Stimulated activated naive B cell treated with anti-CD40 and anti-IgM and Interleukin-4, amounts not matched to agents 10 μg/mL and 1 μg/mL and 100 μg/mL, for 72 hours (primary cell): ENCODE measurements at places on chromosomes 1 and 21.
A peak's percentile ranks its signal among the peaks of the same experiment; 100 is the strongest.

DNA sequence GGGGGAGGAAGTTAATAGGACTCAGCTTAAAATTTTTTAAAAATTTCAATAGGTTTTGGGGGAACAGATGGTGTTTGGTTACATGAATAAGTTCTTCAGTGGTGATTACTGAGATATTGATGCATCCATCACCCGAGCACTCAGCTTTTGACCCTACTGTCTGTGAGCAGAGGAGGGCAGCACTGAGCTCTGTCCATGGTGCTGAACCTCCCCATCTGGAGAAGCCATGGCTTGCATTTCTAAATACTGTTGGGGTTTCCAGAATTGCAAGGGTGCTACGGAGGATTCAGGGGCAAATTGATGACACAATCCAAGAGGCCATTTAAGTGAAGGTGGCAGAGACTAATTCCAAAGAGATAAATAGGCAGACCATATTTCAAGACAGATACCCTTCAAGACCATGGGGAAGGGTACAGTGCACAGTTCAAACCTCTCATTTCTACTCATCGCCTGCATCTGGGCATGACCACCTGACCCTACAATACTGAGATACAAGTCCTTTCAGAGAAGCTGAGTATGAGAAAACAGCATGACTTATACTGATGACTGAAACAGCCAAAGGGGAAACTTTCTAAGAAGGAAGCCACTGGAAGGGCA is 17.2 kb downstream of the SYT2 start:
- H3K27me3 ChIP-seq = peaks cover 72% of the 10 kb centered on the region
- no peak overlapping the region for H3K4me3 ChIP-seq
- no peaks in the 10 kb centered on the region for H3K36me3 ChIP-seq
- DNase-seq = peak; percentile 13
- H3K4me1 ChIP-seq = no peaks in the 10 kb centered on the region

DNA sequence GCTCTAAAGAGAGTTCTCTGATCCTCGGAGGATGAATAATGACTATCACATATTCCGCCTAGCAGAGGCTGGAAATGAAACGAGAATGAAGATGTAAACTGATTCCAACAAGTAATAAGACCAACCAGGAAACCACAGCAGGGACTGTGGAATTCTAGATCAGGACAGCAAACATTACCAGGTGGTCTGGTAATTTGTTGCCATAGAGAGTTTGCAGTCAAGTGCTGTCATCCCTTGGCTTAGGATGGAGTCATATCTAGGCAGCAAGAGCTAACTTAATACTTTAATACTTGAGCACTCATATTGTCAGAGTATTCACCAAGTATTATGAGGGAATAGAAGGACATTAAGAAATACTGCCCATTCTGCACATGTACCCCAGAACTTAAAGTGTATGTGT is 45.1 kb upstream of the MUTYH start:
- H3K4me1 ChIP-seq = peaks cover 6% of the 10 kb centered on the region
- no peak overlapping the region for H3K4me3 ChIP-seq
- no peak for DNase-seq

- H3K4me3 ChIP-seq = no peak overlapping the region
- no peaks in the 10 kb centered on the region for H3K27me3 ChIP-seq
- H3K36me3 ChIP-seq = no peaks in the 10 kb centered on the region
- H3K4me1 ChIP-seq = no peaks in the 10 kb centered on the region
- DNase-seq = no peak
- no peak overlapping the region for H3K27ac ChIP-seq
These were observed 338.2 kb downstream of the KIF26B start for GRCh38 chr1:245493029-245493428.

- DNase-seq = no peak
- H3K27me3 ChIP-seq = peaks cover 11% of the 10 kb centered on the region
- no peak overlapping the region for H3K4me3 ChIP-seq
- no peak overlapping the region for H3K27ac ChIP-seq
- H3K4me1 ChIP-seq = no peaks in the 10 kb centered on the region
These were observed 122.7 kb downstream of the HMGB4 start for GRCh38 chr1:33986390-33987095.

GRCh38 chr1:226584164-226584563 is 35.6 kb downstream of the STUM start:
- H3K36me3 ChIP-seq = no peaks in the 10 kb centered on the region
- H3K27ac ChIP-seq = no peak overlapping the region

GRCh38 chr1:93692983-93693591 is 11.4 kb upstream of the BCAR3 start:
- peak; percentile 76 for DNase-seq
- peaks cover 11% of the 10 kb centered on the region for H3K4me1 ChIP-seq
- H3K27ac ChIP-seq = peak overlapping the region; percentile 97

- H3K4me3 ChIP-seq = no peak overlapping the region
- peaks cover 18% of the 10 kb centered on the region for H3K4me1 ChIP-seq
- no peak overlapping the region for H3K27ac ChIP-seq
- H3K27me3 ChIP-seq = peaks cover 24% of the 10 kb centered on the region
- no peak for DNase-seq
These were observed 28.8 kb upstream of the LRRN2 start for GRCh38 chr1:204714194-204714860.

DNA sequence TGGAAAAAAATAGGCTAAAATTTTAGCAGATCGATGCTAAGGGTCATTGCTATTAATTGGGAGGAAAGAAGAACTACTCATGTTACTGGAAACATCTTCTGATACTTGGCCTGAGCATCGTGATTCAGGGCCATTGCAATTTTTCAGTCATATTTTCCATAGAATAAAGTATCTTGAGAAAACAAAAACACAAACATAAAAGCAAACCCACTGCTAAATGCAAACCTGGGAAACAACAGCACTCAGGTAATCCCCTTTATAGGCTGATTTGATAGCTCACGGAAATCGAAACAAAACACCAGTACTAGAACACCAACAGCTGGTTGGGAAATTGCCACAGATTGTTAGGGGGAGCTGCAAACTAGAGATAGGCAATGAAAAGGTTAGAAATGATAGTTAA is 172.9 kb upstream of the ESRRG start:
- no peak for DNase-seq
- no peaks in the 10 kb centered on the region for H3K36me3 ChIP-seq
- H3K27me3 ChIP-seq = no peaks in the 10 kb centered on the region
- H3K4me3 ChIP-seq = no peak overlapping the region

- no peak overlapping the region for H3K4me3 ChIP-seq
- H3K4me1 ChIP-seq = peaks cover 8% of the 10 kb centered on the region
- no peaks in the 10 kb centered on the region for H3K36me3 ChIP-seq
- H3K27ac ChIP-seq = no peak overlapping the region
- DNase-seq = no peak
- H3K27me3 ChIP-seq = peaks cover 12% of the 10 kb centered on the region
These were observed 12.7 kb upstream of the GADD45A start for GRCh38 chr1:67672260-67672803.

DNA sequence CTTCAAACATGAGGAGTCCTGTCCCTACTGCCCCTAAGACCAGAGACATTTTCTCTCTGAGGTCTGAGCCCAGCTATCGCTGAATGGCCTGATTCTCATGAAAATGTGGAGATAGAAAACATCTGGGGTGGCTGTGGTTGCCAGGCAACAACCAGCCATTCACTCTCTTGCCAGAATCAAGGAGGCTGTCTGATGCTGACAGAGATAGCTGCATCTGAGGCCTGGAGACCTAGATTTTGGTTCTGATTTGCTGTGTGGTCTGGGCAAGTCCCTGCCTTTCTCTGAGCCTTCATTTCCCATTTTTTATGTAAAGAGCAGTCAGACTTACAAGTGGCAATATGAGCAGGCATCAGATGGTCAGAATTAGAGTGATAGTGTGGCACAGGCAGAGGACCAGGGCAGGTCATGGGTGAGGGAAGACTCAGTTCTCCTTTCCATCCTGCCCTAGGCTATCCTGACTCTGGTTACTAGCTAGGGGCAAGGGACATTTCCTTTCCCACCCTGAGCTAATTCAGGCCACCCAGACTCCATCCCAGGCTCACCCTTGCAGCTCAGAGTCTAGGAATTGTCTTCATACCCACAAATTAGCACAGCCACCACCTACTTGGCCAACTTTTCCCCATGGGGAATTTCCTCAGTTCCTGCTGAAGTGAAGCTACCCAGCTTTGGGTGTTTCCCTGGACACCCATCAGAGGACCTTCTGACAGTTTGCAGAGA is 20.0 kb upstream of the RNF19B start:
- H3K27me3 ChIP-seq = no peaks in the 10 kb centered on the region
- DNase-seq = peak; percentile 43
- no peaks in the 10 kb centered on the region for H3K36me3 ChIP-seq
- H3K27ac ChIP-seq = peak overlapping the region; percentile 93
- peaks cover 57% of the 10 kb centered on the region for H3K4me1 ChIP-seq

- no peak overlapping the region for H3K4me3 ChIP-seq
- H3K27me3 ChIP-seq = no peaks in the 10 kb centered on the region
- H3K27ac ChIP-seq = no peak overlapping the region
- peaks cover 28% of the 10 kb centered on the region for H3K36me3 ChIP-seq
- H3K4me1 ChIP-seq = no peaks in the 10 kb centered on the region
These were observed 13.6 kb downstream of the C1orf52 start for GRCh38 chr1:85245891-85246290.

DNA sequence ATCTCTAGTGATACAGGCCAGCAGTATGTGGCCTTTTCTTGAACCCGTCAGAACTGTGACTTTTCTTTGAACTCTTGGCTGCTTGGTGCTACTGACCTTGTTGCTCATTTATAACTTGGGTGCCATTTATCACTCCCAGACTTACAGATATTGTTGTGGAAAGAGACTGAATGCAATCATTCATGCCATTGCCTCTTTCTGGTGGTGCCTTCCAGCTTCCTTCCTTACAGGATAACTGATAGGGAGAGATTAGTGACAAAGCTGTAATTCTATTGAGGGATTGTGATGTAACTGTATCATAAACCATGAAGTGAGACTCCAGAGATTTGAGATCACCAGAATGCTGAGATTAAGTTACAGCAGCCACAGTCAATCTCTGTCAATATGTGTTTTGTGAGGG is 256.5 kb downstream of the USP25 start:
- no peak overlapping the region for H3K4me3 ChIP-seq
- no peak overlapping the region for H3K27ac ChIP-seq
- H3K27me3 ChIP-seq = no peaks in the 10 kb centered on the region

- H3K4me1 ChIP-seq = no peaks in the 10 kb centered on the region
- DNase-seq = no peak
- peaks cover 8% of the 10 kb centered on the region for H3K36me3 ChIP-seq
- H3K27ac ChIP-seq = no peak overlapping the region
These were observed 13.6 kb upstream of the LRRC3 start for GRCh38 chr21:44441581-44442265.

GRCh38 chr1:151443846-151444782 is 15.2 kb downstream of the POGZ start:
- H3K36me3 ChIP-seq = peaks cover 21% of the 10 kb centered on the region
- H3K4me1 ChIP-seq = peaks cover 51% of the 10 kb centered on the region

DNA sequence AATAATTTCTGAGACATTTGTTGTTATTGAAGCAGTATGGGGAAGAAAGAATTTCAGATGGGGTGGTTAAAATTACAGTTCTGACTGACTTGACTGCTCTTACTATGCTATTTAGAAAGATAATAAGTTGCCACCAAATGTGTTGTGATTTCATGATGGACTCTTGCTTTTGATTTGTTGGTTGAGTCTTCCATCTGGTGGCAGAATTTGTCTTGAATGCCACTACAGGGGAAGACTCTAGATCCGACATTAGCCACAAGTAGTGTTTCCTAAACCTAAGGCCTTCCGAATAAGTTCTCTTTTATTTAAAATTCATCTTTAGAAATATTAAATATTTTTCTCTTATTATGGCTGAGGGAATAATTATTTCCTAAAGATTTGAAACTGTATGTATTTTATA is 190.9 kb upstream of the ADGRL4 start:
- H3K36me3 ChIP-seq = no peaks in the 10 kb centered on the region
- no peak for DNase-seq
- no peaks in the 10 kb centered on the region for H3K27me3 ChIP-seq
- H3K4me1 ChIP-seq = no peaks in the 10 kb centered on the region
- no peak overlapping the region for H3K27ac ChIP-seq

- H3K27me3 ChIP-seq = peaks cover 48% of the 10 kb centered on the region
- H3K27ac ChIP-seq = peak overlapping the region; percentile 86
- peak; percentile 73 for DNase-seq
- H3K36me3 ChIP-seq = no peaks in the 10 kb centered on the region
- H3K4me3 ChIP-seq = peak overlapping the region; percentile 92
- H3K4me1 ChIP-seq = peaks cover 6% of the 10 kb centered on the region
These were observed 382 bp upstream of the RASAL2 start for GRCh38 chr1:178093494-178093950.

DNA sequence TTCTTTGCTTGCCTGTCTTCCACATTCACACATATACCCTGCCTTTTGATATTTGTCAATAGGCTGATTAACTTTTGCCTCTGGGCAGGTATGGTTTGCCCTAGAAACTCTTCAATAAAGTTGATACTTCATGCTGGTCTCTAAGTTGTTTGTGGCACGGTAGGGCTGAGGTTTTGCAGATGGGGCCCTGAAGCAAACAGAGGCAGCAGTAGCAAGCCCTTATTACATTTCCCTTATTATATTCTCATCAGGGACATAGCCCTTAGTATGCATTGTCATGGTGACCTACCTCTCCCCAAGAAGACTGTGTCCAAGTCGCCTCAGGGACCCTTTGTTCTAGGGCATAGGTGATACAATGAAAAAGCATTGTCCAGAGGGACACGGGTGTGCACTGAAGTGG is at the start of gene OR6P1:
OR6P1 (minus strand) TSS at position 101 of the 400 bp plus-strand sequence. CDS start 6,976 bp downstream, outside the sequence.
- H3K36me3 ChIP-seq = no peaks in the 10 kb centered on the region
- no peaks in the 10 kb centered on the region for H3K4me1 ChIP-seq
- peaks cover 4% of the 10 kb centered on the region for H3K27me3 ChIP-seq
- no peak within 1 kb of the TSS for H3K4me3 ChIP-seq
- no peak for DNase-seq

GRCh38 chr1:36108314-36108713 is 16.7 kb downstream of the COL8A2 start:
- no peaks in the 10 kb centered on the region for H3K27me3 ChIP-seq
- no peak overlapping the region for H3K4me3 ChIP-seq
- H3K27ac ChIP-seq = no peak overlapping the region
- peaks cover 3% of the 10 kb centered on the region for H3K4me1 ChIP-seq
- no peak for DNase-seq

- H3K36me3 ChIP-seq = no peaks in the 10 kb centered on the region
- DNase-seq = no peak
These were observed 70.7 kb downstream of the XCL2 start for GRCh38 chr1:168473126-168473525.

- H3K4me3 ChIP-seq = peak overlapping the region; percentile 71
- DNase-seq = no peak
- no peak overlapping the region for H3K27ac ChIP-seq
- H3K36me3 ChIP-seq = no peaks in the 10 kb centered on the region
These were observed 341.0 kb upstream of the NEGR1 start for GRCh38 chr1:72623299-72623708.
